Activated CD4-positive, alpha-beta T cell treated with anti-CD3 and anti-CD28 coated beads, Interleukin-2, amount 50 U/mL, for 48 hours (primary cell): ENCODE measurements at places on chromosomes 3 and 15.
A peak's percentile ranks its signal among the peaks of the same experiment; 100 is the strongest.

GRCh38 chr3:162491952-162492351, 995.3 kb downstream of the OTOL1 start:
- no peak for DNase-seq

DNA sequence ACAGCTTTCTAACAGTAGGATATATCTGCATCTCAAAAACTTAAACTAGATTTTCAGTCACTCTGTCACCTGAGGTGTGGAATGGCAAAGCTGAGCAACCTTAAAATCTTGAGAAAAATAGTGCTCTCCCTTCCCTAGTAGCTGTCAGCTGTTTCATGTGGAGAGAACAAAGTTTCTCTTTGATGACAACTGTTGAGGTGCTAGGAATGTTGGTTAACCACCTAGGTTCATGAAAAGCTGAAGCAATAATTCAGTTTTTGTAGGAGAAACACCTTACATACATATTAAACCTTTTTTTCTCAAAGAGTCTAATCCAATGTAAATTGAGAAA, 40.8 kb downstream of the TCF12 start:
- DNase-seq = no peak

GRCh38 chr3:67192466-67192865, 194.4 kb downstream of the KBTBD8 start:
- no peak for DNase-seq

- DNase-seq = no peak
Observed at GRCh38 chr15:89783111-89783860, 7.2 kb downstream of the MESP2 start.

GRCh38 chr15:90953947-90954711, 555 bp upstream of the RCCD1 start:
- DNase-seq = no peak

GRCh38 chr3:69197922-69198530, 75.6 kb upstream of the LMOD3 start:
- peak; percentile 74 for DNase-seq

DNA sequence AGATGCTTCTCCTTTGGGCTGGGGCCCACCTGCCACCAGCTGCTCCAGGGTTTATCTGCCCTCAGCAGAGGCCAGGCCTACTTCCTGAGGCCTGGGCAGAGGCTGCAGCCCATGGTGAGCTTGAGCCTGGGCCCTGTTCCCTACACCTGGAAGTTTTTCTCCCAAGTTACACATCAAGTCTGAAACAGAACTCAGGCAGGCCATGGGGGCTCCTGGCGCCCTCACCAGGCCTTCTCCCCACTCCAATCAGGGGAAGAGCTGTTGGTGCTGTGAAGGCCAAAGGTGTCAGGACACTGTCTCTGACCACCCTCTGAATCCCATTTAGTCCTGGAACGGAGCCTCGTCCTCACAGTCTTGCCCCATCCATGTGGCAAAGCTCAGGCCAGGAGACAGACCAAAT, 7.3 kb downstream of the VWA5B2 start:
- no peak for DNase-seq

GRCh38 chr15:60128000-60128376, 123.9 kb downstream of the FOXB1 start:
- no peak for DNase-seq

- DNase-seq = no peak
Observed at GRCh38 chr3:43017004-43017403, 37.9 kb downstream of the GASK1A start.

DNA sequence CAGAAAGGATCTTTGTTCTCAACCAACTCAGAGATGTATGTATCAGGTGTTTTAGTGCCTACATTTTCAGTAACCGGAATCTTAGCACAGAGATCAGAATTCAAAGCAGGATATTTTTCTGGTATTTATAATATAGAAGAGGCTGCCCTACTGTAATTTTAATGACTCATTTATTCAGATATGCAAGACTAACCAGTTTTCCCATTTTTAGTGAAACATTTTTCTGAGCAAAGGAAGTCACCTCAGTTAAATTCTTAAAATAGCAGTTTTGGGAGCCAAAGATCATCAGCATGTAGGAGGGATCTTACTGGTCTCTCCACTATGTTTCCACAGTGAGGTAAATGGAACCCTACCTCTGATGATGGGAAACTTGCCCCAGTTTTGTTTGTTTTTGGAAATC, 42.0 kb downstream of the SRP14 start:
- no peak for DNase-seq

- DNase-seq = no peak
Observed at GRCh38 chr3:194736277-194736895, 50.7 kb downstream of the FAM43A start.

- no peak for DNase-seq
Observed at GRCh38 chr3:11382146-11382745, 110.0 kb downstream of the ATG7 start.

DNA sequence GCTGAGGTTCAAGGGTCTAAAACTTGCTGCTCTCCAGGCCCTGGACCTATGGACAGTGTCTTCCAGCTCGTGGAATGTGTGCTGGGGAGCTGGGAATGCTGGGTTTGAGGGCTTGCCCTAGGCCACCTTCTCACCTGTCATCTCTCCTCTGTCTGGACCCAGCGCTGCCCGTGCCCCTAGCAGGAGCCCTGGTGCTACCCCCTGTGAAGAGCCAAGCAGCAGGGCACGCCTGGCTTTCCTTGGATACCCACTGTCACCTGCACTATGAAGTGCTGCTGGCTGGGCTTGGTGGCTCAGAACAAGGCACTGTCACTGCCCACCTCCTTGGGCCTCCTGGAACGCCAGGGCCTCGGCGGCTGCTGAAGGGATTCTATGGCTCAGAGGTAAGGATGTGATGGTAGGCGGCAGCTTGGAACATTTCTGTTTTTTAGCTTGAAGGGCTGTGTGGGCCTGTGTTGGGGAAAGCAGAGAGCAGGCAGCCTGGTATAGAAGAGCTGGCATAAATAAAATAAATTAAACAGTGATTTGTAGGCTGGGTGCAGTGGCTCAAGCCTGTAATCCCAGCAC, 5.1 kb downstream of the CHRD start:
- DNase-seq = no peak

GRCh38 chr3:95705786-95706418, 1108.5 kb upstream of the EPHA6 start:
- peak; percentile 5 for DNase-seq

DNA sequence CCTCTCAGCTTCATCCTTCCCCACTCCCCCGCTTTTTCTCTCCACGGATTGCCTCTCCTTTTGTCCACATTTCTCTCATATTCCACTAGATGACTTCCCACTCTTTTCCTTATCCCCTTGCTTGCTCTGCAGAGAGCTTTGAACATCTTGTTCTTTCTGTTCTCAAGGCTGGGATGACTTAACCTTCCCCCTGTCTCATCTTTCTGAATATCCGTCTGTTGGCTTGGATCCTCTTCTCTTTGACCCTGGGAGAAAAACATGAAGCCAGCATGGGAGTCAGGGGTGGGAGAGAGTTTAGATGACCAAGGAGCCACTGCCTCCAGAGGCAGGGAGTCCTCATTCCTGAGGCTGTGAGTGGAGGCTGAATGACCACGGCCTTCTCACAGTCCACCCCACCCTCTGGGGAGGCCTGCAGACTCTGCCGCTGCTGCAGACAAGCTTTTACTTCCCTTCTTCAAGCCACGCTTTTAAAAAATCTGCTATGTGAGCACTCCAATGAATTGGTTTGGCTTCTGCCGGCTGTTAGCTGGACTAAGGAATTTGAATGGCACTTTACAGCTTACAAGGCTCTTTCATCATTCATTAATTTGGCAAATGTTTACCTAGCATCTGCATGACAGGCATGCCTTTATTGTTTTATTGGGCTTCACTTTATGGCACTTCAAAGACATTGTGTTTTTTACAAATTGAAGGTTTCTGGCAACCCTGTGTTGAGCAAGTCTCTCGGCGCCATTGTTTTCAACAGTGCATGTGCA, 111.6 kb upstream of the SLC6A6 start:
- DNase-seq = no peak

GRCh38 chr3:142046320-142047020, 102.9 kb downstream of the TFDP2 start:
- DNase-seq = no peak

- DNase-seq = no peak
Observed at GRCh38 chr3:105349684-105350387, 16.9 kb upstream of the ALCAM start.

DNA sequence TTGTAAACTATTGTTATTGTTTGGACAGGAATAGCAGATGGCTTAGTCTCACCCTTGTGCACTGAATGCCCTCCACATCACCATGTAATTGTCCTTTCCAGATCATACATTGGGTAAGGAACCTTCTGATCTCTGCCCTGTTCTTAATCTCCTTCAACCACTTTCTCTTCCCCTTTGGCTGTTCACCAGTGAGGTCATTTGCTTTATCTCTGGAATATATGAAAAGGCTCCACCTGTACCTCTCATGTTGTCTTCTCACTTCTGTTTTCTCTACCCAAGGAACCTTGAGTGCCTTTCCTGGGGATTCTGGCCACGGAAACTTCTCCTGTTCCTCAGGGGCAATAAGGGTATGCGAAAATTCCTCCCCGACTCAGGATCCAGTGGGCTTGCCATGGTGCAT, 28.5 kb downstream of the MCTP2 start:
- no peak for DNase-seq

DNA sequence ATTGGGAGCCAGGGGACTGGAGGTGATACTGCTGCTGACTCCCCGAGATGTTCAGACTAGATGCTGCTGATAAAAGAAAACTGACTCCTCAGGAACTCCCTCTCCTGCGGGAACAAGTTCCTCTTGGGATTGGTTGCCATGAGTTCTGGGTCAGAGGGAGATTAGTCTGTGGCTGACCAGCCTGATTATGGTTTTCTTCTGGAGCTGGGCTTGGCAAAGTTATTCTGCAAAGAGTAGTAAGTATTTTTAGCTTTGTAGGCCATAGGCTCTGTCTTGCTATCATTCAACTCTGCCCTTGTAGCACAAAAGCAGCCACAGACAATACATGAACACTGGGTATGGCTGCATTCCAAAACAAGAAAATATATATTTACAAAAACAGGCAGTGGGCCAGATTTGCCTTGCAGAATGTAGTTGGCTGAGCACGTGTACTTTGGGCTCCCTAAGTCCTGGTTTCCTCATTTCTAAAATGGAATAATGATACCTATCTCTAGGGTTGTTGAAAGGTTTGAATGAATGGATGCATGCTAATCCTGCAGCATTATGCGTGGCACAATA, 796.8 kb downstream of the AGBL1 start:
- no peak for DNase-seq

GRCh38 chr3:108552267-108553159, 36.7 kb downstream of the CIP2A start:
- DNase-seq = no peak

- DNase-seq = no peak
Observed at GRCh38 chr3:113741620-113742019, 4.4 kb downstream of the NAA50 start.

DNA sequence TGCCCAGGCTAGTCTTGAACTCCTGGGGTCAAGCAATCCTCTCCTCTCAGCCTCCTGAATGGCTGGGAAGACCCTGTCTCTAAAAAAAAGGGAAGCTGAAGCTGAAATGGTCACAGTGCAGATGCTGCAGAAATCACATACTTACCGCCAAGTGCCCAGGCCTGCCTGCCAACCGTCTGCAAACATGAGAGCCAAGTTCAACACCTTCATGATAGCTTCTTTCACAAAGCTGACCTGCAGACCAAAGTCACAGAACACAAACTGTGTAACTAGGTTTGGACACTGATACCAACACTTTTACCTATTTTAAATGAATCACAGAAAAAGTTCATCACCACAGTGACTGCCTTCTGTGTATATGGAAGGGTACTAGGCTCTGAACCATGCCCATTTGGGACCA, 22.8 kb upstream of the CYFIP1 start:
- DNase-seq = no peak

DNA sequence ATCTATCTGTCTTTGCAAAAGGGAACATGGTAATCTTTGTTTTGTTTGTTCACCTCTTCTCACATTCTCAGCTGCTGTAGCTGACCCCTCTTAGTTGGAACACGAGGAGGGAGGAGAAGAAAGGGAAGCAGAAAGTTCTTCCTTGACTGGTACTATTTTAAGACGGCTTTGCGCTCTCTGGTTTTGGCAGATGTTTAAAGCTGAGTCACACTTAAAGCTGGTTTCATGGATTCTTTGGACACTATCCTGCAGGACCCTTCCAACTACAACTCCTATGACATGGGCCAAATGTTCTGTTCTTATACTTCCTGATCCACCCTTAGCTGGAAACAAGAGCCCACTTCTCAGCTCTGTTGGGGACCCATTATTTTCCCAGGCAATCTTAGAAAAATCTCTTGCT, 40.6 kb upstream of the FXR1 start:
- no peak for DNase-seq

GRCh38 chr15:63519548-63520178, 15.3 kb downstream of the USP3 start:
- no peak for DNase-seq

GRCh38 chr3:134464064-134464688, 21.6 kb downstream of the ANAPC13 start:
- no peak for DNase-seq

GRCh38 chr3:184786280-184786941, 25.6 kb upstream of the VPS8 start:
- peak; percentile 15 for DNase-seq

DNA sequence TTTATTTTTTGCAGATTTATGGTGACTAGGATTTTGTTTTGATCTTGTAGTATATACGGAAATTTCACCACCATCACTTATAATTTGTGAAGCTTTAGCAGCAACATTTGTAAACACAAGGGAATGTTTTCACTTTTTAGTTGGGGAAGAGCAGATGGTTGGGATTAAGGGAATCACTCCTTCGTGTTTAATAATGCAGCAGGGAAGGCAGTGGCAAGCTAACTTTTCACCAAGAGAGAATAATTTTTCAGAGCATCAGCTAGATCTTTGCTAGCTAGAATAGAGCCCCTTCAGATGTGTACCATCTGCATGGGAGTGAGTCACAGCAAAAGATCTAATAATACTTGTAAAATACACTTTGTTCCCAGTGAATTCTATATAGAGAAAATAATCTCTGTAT, 632.7 kb downstream of the CADM2 start:
- DNase-seq = no peak

- DNase-seq = no peak
Observed at GRCh38 chr3:128936341-128936740, 56.9 kb downstream of the ACAD9 start.

- no peak for DNase-seq
Observed at GRCh38 chr15:55403531-55403930, 4.6 kb downstream of the CCPG1 start.

GRCh38 chr3:73327052-73327451, 265.6 kb downstream of the EBLN2 start:
- DNase-seq = no peak

- DNase-seq = no peak
Observed at GRCh38 chr3:95338446-95338845, 1275.6 kb downstream of the NSUN3 start.

DNA sequence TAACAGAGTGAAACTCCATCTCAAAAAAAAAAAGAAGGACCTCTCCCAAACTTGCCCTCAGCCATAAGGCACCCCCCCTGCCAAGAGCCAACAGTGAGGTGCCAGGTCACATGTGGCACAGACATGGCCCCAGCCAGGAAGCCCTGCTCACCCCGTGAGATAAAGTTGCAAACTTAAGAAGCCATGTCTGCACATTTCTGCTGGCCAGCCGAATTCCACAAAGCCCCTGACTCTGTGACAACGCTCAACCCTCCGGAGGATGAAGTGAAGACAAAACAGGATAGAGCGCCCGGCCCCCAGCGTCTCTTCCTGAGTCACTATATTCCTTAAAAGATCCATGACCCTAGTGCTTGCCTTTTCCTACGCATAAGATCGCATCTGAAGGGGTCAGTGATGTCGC, 188.1 kb downstream of the XXYLT1 start:
- DNase-seq = no peak

- no peak for DNase-seq
Observed at GRCh38 chr3:151075869-151076562, 9.4 kb upstream of the MED12L start.
